ENCODE measurements at places on chromosomes 1 and 21.

DNA sequence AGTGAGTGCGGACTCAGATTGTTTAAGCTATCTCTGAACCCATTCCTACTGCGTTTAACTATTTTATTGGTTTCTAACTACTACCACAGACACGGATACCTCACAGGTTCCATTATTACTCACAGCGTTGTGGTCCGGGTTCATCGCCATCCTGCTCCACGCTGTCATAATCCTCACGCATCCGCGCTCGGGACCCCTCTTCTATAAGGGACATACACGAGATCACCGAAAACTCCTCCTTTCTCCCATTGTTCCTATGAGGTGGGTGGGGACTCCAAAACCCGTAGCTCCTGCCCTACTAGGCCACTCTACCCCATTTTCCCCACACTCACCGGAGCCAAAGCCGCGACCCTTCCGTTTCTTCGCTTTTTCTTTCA, 610 bp downstream of the RBM8A start:
- DNase-seq = no peak
- H3K4me3 ChIP-seq = no peak overlapping the region
- H3K27ac ChIP-seq = no peak overlapping the region
- H3K4me1 ChIP-seq = peaks cover 16% of the 10 kb centered on the region
- peaks cover 27% of the 10 kb centered on the region for H3K36me3 ChIP-seq

- no peaks in the 10 kb centered on the region for H3K36me3 ChIP-seq
- H3K4me1 ChIP-seq = no peaks in the 10 kb centered on the region
- DNase-seq = no peak
- H3K4me3 ChIP-seq = no peak overlapping the region
- no peaks in the 10 kb centered on the region for H3K27me3 ChIP-seq
Observed at GRCh38 chr21:38413958-38414548, 84.2 kb downstream of the ERG start.

- H3K4me1 ChIP-seq = no peaks in the 10 kb centered on the region
- no peaks in the 10 kb centered on the region for H3K36me3 ChIP-seq
Observed at GRCh38 chr1:164688791-164689190, 129.8 kb downstream of the PBX1 start.

GRCh38 chr1:234960722-234961455, 167.7 kb downstream of the TOMM20 start:
- no peaks in the 10 kb centered on the region for H3K27me3 ChIP-seq
- no peak overlapping the region for H3K4me3 ChIP-seq
- DNase-seq = no peak
- H3K36me3 ChIP-seq = peaks cover 11% of the 10 kb centered on the region
- H3K4me1 ChIP-seq = peaks cover 53% of the 10 kb centered on the region

DNA sequence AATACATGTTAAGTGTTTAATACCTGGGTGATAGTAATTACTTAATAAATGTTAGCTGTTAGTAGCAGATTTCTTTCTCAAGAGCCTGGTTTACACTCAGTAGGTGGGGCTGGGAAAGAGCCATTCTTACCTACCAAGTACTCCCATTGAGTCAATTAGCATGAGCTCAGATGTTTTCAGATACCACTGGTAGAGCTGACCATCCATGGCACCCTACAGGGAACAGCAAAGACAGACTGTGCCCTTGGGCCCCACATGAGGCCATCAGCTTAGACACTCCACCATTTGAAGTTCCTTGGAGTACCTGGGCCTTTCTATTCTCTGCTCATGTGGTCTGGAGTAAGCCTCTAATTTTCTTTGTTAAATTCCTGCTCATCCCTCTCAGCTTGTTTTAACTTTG, 179.3 kb downstream of the CACNA1E start:
- no peaks in the 10 kb centered on the region for H3K4me1 ChIP-seq
- no peak for DNase-seq
- H3K4me3 ChIP-seq = no peak overlapping the region
- no peak overlapping the region for H3K27ac ChIP-seq
- H3K36me3 ChIP-seq = no peaks in the 10 kb centered on the region

DNA sequence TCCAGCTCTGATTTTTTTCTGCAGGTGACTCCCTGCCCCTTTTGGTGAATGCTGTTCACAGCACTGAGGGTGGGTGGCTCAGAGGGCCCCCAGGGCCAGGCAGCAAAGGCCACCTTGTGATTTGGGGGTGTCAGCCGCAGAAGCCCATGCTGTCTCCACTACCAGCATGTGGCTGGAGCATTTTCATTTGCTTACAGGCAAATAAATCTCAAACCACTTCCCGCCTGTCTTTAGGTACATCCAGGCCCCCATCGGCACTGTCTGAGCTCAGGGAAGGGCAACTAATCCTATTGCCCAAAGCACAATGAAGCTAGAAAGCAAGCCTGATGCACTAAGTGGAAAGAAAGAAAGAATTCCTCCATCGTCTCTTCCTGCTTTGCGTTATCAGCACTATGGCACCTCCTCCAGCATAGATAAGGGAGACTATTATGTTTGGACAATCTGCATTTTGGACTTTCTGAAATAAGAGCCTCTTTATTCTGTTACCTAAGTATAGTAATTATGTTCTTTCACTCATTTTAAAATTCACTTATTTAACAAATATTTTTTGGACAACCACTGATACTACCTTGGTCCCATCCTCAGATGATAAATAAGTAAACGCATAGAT, 100.5 kb upstream of the TLR5 start:
- H3K27me3 ChIP-seq = peaks cover 21% of the 10 kb centered on the region
- peaks cover 11% of the 10 kb centered on the region for H3K4me1 ChIP-seq
- DNase-seq = no peak

GRCh38 chr1:59062743-59063142, 234.2 kb upstream of the FGGY start:
- H3K4me3 ChIP-seq = no peak overlapping the region
- H3K4me1 ChIP-seq = peaks cover 19% of the 10 kb centered on the region
- H3K36me3 ChIP-seq = no peaks in the 10 kb centered on the region
- DNase-seq = no peak

DNA sequence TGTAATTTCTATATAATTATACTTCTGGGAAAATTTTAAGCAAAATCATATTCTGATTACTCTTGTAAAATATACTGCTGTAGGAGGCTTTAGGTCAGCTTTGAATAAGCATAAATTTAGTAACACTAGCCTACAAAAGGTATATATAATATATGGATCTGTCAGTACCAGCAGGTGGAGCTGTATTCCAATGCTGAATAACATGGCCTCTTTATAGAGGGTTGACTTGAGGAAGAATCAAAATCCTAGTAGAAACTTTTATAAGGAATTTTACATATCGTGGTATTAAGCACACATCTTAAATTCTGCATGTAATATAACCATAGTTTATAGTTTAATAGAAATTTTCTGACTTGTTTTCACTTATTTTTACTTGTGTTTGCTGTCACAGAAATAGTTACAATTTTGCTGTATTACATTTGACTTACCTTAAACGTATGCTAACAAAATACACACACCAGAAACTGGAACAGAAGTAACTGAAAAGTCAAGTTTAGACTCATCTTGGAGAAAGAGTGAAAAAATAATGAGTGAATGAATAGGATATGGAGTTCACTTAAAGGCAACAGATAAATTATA, 79.3 kb downstream of the HMCN1 start:
- H3K4me1 ChIP-seq = no peaks in the 10 kb centered on the region
- H3K27me3 ChIP-seq = peaks cover 6% of the 10 kb centered on the region
- no peak overlapping the region for H3K27ac ChIP-seq
- DNase-seq = no peak
- H3K36me3 ChIP-seq = no peaks in the 10 kb centered on the region

GRCh38 chr1:36846357-36846756, 188.0 kb downstream of the GRIK3 start:
- no peak overlapping the region for H3K27ac ChIP-seq
- no peak overlapping the region for H3K4me3 ChIP-seq
- DNase-seq = no peak
- H3K27me3 ChIP-seq = peaks cover 62% of the 10 kb centered on the region
- H3K4me1 ChIP-seq = peaks cover 2% of the 10 kb centered on the region

DNA sequence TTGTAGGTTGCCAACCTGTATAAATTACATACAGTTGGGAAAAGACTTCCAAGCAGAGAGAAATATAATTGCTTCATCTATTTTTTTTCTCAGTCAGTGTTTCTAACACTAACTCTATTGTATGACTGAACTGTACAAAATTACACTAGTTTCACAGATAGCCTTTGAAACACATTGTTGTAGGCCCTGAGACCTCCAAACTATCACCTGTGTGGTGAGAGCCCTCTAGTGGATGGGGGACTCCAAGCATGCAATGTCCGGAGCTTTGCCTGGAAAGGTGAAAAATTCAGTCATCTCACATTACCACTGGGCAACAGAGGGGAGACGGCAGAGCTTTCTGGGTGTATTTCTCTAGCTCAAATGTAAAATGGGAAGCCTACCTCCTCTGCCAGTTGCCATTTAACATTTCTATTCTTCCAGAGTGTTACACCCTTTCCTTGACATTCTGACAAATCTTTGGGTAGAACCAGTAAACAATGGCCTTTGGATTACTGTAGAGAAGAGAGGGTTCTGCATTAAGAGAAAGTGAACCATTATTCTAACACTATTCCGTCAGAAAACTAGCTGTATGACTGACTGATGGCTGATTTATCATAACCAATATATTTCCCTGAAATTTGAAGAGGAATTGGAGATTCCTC, 212.2 kb downstream of the LYPLAL1 start:
- no peak overlapping the region for H3K27ac ChIP-seq
- no peaks in the 10 kb centered on the region for H3K27me3 ChIP-seq
- no peaks in the 10 kb centered on the region for H3K36me3 ChIP-seq

DNA sequence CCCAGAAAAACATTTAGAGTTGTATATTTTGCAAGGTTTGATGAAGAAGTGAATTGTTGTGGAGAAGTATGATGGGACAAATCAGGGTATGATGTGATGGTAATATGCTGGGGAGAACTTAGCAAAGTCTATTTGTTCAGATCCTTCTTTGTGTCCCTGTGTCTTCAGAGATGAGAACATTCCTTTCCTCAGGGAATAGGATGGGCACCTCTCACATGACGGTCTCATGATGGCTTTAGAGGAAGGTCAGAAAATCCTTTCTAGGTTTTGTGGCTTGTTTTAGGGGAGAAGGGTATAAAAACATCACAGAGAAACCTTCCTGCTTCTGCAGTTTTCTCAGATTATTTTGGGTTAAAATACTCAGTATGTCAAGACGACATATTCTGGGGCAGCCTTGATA, 171.3 kb upstream of the NRIP1 start:
- no peak for DNase-seq
- no peak overlapping the region for H3K4me3 ChIP-seq
- H3K36me3 ChIP-seq = no peaks in the 10 kb centered on the region
- no peak overlapping the region for H3K27ac ChIP-seq
- H3K27me3 ChIP-seq = peaks cover 9% of the 10 kb centered on the region

DNA sequence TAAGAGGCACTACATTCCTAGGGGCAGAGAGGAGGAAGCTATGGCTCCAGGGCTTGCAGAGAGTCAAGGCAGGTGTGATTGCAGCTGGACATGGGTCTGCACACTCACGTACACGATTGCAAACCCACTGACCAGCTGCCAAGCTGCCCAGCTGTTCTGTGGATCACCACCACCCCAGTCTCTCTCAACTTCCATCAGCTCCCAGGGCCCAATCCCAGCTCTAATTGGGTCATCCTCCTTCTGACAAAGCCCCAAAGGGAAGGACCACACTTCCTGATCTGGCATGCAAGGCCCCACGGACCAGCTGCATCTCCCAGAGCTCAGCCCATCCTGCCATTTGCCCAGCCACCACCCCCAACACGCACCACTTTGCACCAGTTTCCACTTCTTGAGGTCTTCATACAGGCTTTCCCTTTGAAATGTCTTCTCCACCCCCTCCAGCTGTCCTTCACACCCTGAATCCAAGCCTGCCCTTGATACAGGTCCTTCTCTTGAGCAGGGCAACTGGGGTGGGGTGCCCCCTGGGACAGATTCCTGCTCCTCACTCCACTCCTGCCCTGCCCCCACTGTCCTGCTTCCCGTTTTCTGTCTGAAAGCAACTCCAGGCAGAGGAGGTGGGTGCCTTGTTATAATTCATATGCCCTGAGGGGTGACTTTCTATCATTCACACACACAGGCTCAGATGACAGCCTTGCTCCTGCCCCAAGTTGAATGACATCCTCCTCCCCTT, 179.4 kb upstream of the EDN2 start:
- H3K4me3 ChIP-seq = peak overlapping the region; percentile 20
- no peaks in the 10 kb centered on the region for H3K36me3 ChIP-seq
- peaks cover 50% of the 10 kb centered on the region for H3K4me1 ChIP-seq

DNA sequence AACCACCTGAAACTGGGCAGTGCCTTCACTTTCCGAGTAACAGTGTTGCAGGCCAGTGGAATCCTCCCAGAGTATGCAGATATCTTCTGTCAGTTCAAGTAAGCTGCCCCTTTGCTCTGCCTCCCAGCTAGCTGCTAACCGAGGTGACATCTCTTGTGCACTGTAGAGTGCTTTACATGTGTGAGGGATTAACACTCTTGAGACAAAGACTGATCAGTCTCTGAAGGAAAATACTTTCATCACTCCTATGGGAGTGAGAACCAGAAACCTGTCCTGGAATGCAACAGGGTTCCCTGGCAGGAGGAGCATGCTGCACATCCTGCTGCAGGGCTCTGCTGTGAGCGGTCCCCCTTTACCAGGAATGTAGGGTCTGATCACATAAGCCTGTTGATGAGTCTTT, 61.4 kb upstream of the PGD start:
- H3K36me3 ChIP-seq = peaks cover 23% of the 10 kb centered on the region
- no peak overlapping the region for H3K4me3 ChIP-seq
- no peak overlapping the region for H3K27ac ChIP-seq
- no peak for DNase-seq

DNA sequence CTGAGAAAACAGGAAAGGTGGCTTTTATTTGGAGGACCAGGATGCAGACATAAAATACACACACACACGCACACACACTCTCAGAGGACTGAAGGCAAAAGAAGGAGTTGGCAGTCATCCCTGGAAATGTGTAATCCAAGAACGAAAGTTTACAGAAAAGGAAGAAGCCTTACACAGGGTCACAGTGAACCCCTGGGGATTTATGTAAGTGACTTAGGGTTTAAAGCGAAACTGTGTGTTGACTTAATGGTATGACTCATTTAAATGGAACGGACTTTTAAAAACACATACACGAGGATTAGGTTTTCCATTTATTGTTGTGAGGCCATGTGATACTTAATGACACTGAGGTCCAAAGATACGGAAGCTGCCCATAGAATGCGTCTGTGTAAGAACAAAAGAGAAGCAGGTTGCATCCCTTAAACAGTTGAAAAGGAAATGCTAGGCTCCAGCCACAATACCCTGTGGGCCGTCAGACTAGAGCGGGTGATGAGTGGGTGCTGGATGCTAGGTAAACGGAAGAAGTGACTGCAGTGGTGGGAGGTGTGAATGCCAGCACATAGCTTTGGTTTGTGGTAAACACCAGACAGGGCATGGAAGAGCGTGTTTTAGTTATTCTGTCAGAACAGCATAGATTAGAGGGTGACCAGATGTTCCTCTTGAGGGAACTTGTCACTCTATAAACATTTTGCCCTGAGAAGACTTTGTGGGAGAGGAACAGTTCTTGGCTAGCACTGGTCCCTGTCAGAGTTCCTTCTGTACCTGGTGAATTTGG, 21.6 kb upstream of the BCL10 start:
- DNase-seq = peak; percentile 66
- peak overlapping the region; percentile 74 for H3K4me3 ChIP-seq
- peak overlapping the region; percentile 88 for H3K27ac ChIP-seq
- peaks cover 6% of the 10 kb centered on the region for H3K36me3 ChIP-seq

GRCh38 chr1:166084613-166085012, 82.2 kb downstream of the FAM78B start:
- H3K4me1 ChIP-seq = no peaks in the 10 kb centered on the region
- no peaks in the 10 kb centered on the region for H3K36me3 ChIP-seq
- no peak overlapping the region for H3K27ac ChIP-seq
- no peak for DNase-seq

GRCh38 chr1:215765833-215766232, 198.7 kb downstream of the KCTD3 start:
- H3K27ac ChIP-seq = no peak overlapping the region
- H3K36me3 ChIP-seq = no peaks in the 10 kb centered on the region
- no peak for DNase-seq
- no peaks in the 10 kb centered on the region for H3K27me3 ChIP-seq
- no peaks in the 10 kb centered on the region for H3K4me1 ChIP-seq

All from effector memory CD8-positive, alpha-beta T cell (primary cell).